Activated T-cell treated with anti-CD3 and anti-CD28 coated beads for 4 hours (primary cell): ENCODE measurements at places on chromosomes 1 and 21.

GRCh38 chr1:207841293-207841692 is 69.6 kb downstream of the CD34 start:
- no peak for DNase-seq

DNA sequence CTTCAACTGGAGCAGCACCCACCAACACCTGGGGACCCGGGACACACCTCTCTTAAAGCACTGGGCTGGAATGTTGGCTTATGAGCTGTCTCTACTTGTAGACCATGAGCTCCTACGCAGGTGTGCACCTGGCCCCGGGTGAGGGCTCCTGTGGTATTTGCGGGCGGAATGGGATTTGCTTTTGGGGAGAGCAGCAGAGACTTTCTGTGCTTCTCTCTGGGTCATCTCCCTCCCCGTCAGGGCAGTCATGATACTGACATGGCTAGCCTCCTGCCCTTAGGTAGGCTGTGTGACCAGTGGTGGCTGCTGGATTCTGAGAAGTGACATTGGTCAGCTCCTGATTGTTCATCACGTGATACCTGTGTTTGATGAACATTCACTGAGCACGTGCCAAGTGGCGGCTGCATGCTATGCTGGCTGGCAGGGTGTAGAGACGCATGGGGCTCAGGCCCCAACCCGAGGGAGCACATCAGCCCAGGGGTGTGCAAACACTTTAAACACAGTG is 9.0 kb upstream of the ZBTB21 start:
- DNase-seq = no peak

DNA sequence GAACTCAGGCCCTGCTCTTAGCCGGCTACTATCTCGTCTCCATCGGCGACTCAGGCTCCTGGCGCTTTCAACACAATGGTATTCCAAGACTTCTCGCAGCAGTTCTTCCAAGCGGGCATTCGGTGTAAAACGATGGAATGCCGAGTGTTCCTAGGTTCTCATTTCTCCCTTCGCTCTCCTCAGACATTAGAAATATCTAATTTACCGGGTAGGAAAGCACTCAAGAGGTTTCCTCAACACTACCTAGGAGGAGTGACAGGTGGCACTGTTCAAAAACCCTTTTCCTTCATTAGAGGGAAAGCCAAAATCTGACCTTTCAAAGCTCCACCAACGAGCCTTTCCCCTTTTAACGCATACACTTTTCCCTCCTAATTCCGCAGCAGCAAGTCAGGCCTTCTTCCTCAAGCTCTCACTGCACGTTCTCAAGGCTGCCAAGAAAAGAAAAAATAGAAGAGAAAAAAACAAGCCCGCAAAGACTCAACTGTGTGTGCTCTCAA is 601 bp downstream of the UBE2G2 start:
- DNase-seq = no peak

DNA sequence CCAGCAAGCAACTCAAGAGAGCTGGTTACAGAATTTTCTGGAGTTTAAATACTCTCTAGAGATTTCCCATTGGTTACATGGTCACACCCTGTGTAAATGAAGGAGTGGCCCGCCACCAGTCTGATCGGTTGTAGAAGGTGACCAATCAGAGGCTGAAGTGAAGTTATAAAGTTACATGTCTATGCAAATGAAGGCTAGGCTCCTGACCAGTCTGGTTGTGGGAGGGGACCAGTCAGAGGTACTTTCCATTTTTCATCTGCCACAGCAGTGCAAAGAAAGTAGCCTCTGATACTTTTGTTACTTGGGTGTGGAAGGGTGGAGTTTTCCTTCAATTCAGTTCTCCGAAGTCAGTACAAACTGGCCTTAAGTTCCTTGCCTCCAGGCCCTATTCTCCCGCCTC is 273.7 kb downstream of the BARHL2 start:
- no peak for DNase-seq

DNA sequence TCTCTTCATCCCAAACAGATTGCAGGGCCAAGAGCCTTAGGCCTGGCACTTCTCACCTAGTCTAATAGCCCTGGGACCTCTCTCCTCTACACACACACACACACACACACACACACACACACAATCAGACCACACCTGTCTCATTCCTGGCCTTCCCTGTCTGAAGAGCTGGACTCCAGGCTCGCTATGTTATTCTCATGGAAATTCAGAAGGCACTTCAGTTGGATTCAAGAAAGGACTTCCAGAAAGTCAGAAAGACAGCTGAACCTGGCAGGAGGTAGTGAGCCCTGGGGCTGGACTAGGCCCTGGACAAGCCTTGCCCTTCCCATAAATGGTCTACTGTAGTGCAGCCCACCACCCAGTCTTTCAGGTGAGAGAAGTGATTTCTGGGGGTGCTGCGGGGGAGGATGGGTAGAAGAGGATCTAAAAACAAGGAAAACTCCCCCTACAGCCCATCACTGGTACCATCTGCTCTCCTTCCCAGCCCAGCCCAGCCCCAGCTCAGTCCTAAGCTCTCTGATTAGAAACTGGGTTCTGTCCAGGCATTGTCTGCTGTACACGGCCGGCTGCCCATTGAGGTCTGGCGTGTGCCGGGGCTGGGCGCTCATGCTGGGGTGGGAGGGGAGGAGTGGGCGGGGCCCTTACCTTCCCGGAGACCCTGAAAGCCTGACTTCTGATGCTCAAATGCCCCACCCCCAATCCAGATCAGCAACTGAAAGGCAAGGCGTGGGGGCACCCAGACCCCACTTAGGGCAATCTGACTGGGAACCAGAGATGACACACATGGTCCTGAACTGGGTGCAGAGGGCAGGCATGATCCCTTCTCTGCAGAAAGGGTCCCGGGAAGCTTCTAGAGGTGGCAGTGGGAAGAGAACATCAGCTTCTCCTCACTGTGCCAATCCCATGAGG is 2.5 kb downstream of the KIF21B start:
- no peak for DNase-seq

- no peak for DNase-seq
These were observed 1082.4 kb upstream of the B3GALT2 start for GRCh38 chr1:194268839-194269238.

DNA sequence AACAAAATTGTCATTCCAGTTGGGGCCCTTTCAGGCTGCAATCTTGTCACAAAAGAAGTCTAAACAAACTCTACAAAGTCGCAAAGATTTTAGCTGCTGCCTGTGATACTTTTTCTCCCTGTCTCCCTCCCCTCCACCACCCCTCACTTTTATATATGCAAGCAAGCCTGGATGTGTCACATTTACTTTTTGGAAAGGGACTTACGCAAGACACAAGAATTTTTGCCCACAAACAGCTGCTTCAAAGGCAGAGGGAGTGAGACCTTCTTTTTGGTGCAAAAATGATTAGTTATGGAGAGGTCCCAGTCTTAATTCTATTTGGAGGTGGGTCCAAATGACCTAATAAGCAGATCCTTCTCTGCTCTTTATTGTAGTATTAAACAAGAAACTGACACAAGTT is 22.9 kb upstream of the RALGPS2 start:
- DNase-seq = no peak

DNA sequence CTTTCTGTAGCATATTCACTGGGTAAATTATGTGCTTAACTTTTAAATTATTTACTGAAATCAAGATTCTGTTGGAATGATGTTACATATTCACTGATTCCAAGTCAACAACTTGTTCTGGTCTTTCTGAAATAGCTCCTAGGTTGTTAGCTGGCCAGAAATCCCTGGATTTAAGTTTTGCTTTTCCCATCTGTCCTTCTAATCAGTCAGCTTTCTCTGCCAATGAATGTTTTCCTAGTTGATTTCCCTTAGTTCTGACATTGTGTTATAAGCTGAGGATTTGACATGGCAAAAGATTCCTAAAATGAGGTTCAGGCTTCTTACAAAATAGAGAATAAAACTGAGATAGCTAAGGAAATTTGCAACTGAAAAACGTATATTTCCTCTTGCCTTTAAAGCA is 1479.6 kb downstream of the MRPL39 start:
- no peak for DNase-seq

GRCh38 chr1:67745875-67746698 is 61.1 kb downstream of the GADD45A start:
- no peak for DNase-seq

- no peak for DNase-seq
These were observed 132.9 kb downstream of the ZC3H11B start for GRCh38 chr1:219480011-219480410.

- DNase-seq = no peak
These were observed 83.0 kb upstream of the GNG12 start for GRCh38 chr1:67916140-67916886.

GRCh38 chr1:1616045-1616790 is 918 bp downstream of the MIB2 start:
- DNase-seq = no peak

GRCh38 chr1:36494971-36495370 is 12.3 kb upstream of the CSF3R start:
- DNase-seq = no peak

GRCh38 chr1:225428881-225429455 is 1.1 kb upstream of the LBR start:
- DNase-seq = no peak

DNA sequence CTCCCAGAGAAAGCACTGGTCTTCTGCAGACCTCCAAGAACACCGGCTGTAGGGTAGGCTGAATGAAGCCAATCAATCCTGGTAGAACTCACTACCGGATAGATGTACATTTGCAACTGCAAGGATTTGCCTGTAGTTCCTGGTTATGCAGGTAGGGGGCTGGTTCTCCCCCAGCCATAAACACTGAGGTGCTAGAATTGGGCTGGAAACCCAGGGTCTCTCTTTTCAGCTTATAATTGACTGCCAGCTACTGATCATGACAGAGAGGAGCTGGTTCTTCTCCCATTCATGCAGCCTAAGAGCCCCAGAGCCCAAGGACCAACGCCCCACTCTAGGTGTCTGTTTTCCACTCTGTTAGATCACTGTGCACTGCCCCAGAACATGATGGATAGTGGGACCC is 21.5 kb upstream of the MTARC2 start:
- no peak for DNase-seq

GRCh38 chr1:180253585-180254495 is 23.8 kb downstream of the LHX4 start:
- DNase-seq = no peak

DNA sequence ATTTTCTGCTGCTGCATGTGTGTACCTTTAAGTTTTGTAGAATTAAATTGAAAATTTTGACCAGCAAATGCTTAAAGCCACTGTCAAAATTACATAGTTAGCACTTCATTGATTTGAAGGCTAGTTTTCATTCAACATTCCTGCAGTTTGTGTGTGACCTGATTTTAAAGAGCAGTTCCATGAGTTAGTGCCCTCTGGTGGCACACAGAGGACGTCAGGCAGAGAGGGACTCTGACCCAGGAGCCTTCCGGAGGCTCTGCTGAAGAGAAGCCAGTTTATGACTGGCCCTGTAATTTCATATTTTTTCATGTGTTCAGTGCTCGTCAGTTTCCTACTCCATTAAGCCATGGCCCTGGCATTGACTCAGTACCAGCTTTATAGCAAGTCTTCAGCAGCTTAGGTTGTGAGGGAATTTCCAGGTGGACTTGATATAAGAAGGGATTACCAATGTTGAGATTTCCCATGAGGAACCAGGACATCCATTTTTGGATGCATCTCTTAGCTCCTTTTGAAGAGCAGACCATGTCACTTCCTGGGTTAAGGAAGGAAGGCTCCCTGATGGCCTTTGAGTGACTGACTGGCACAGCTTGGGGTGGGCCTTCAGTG is 104.7 kb downstream of the CAMTA1 start:
- no peak for DNase-seq
